HS-27A (cell line): ENCODE measurements at places on chromosomes 1 and 21.
A peak's percentile ranks its signal among the peaks of the same experiment; 100 is the strongest.

DNA sequence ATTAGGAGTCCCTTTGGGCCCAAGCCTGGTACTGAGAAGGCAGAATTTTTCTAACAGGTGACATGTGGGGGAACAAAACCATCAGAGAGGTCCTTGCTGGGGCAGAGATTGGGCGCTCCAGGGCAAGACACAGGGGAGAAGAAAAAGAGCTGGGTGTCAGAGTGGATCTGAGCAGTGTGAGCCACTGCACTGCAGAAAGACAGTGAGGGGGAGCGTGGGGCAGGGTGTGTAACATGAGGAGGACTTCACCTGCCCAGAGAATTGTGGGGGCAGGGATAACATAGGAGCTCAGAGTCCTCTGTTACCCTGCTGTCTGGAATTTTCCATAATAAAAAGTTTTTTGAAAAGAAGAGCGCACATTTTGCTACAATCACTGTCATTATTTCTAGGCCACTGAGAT lies 25.5 kb upstream of the CSF3R start:
- no peak for DNase-seq

GRCh38 chr1:177567393-177567792 lies 396.6 kb downstream of the BRINP2 start:
- DNase-seq, result no peak

DNA sequence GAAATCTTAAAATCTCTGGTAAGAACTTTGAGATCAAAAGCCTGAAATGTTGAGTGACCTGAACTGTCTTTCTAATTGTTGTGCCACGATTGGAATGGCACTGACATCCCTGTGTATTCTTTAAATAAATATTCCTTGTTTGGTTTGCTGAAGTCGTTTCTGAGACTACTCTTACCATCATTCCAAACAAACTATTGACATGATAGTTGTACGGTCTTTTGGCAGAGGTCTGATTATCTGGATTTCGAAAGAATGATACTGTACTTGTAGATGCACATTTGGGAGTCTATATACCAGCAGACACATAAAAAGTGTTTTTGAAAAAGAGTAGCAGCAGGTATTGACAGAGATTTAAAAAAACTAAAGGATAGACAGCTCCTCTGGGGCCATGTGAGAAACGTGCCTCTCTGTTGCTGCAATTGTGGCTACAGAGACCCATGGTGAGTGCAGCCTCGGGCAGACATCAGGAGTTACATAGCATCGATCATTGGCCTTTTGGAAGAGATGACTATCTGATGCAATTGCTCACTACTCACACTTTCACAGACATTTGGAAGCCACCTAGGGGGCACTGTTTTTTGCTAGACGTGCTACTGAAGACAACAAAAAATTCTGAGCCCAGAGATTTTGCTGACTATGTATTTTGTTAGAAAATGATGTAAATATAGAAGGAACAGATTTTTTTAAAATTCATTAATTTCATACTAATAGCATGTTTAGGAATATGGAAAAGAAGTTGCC lies 464.5 kb downstream of the KCNT2 start:
- no peak for DNase-seq

- no peak for DNase-seq
Measured at GRCh38 chr21:36470294-36470693, 9.6 kb downstream of the CLDN14 start.

GRCh38 chr21:42010507-42011495 lies 641 bp upstream of the ZBTB21 start:
- DNase-seq, result no peak

GRCh38 chr1:38242506-38242905 lies 195.9 kb upstream of the POU3F1 start:
- DNase-seq, result no peak

GRCh38 chr1:115641762-115642167 lies at the start of gene VANGL1:
VANGL1 (plus strand) TSS chr1:115641970; CDS start chr1:115651414, 9,444 bp downstream.
- peak; percentile 15 for DNase-seq
